ENCODE measurements at places on chromosomes 5 and 9. TPM values are rescaled to one million over a fixed set of nuclear protein-coding genes. Genes with fewer than 3 reads are reported as not detected.

The IARS1 gene
- total RNA-seq, result 95.2 TPM

The ASPN gene
- 0.36 TPM for total RNA-seq

The GABRB2 gene
- not detected for total RNA-seq

The SLC6A3 gene
- total RNA-seq, result 0.16 TPM

The TMEM215 gene
- total RNA-seq, result not detected

The ZNF366 gene
- 1.1 TPM for total RNA-seq

The LMBRD2 gene
- total RNA-seq, result 5.8 TPM

The PDLIM4 gene
- 26.9 TPM for total RNA-seq

The CTSL gene
- total RNA-seq, result 35.0 TPM

The TMEM8B gene
- 1.7 TPM for total RNA-seq

The ADAMTSL1 gene
- 1.5 TPM for total RNA-seq

The ENHO gene
- 0.24 TPM for total RNA-seq

The MLLT3 gene
- total RNA-seq, result 7.9 TPM

The LIX1 gene
- total RNA-seq, result not detected

The COX7C gene
- total RNA-seq, result 457 TPM

The PROB1 gene
- 1.9 TPM for total RNA-seq

The RUSC2 gene
- total RNA-seq, result 4.7 TPM

The EPB41L4A gene
- total RNA-seq, result 35.1 TPM

The SAP30L gene
- 19.4 TPM for total RNA-seq

The GFI1B gene
- total RNA-seq, result not detected

The PFN3 gene
- not detected for total RNA-seq

The SCGB3A2 gene
- total RNA-seq, result not detected

The SPRY4 gene
- 2.6 TPM for total RNA-seq

The SPIN1 gene
- total RNA-seq, result 37.2 TPM

The TEK gene
- total RNA-seq, result 1.9 TPM

The THBS4 gene
- total RNA-seq, result 0.16 TPM

The ERBIN gene
- total RNA-seq, result 41.6 TPM

The P4HA2 gene
- 19.0 TPM for total RNA-seq

The F2RL1 gene
- total RNA-seq, result 12.0 TPM

The C9 gene
- total RNA-seq, result not detected

The KCTD16 gene
- total RNA-seq, result not detected

The MCC gene
- total RNA-seq, result 37.6 TPM

The LTC4S gene
- 5.1 TPM for total RNA-seq

The TMEM232 gene
- total RNA-seq, result 0.56 TPM

The ORM2 gene
- total RNA-seq, result 0.36 TPM

The CDC25C gene
- total RNA-seq, result 2.7 TPM

The ARHGEF28 gene
- total RNA-seq, result 7.8 TPM

The PCDHB2 gene
- total RNA-seq, result 2.2 TPM

The ADAMTSL2 gene
- 0.88 TPM for total RNA-seq

The DMRT3 gene
- total RNA-seq, result not detected

The GLRA1 gene
- total RNA-seq, result not detected

The OR13C8 gene
- not detected for total RNA-seq

All from esophagus mucosa (tissue), 1 donor.